SJCRH30 (cell line): ENCODE measurements at places on chromosomes 7 and 10. TPM values are rescaled to one million over a fixed set of nuclear protein-coding genes. Genes with fewer than 3 reads are reported as not detected.
A peak's percentile ranks its signal among the peaks of the same experiment; 100 is the strongest.

The SKIDA1 gene
- total RNA-seq, result 1.4 and 1.8 TPM in 2 replicates

The WASHC2C gene
- total RNA-seq, result 11.9 and 14.3 TPM in 2 replicates

The PLXDC2 gene
- 10.4 and 11.4 TPM in 2 replicates for total RNA-seq

The OR2A25 gene
- not detected in 2 replicates for total RNA-seq

The SPOCK2 gene
- 14.3 and 15.5 TPM in 2 replicates for total RNA-seq

The WNT2 gene
- 0.03 and 0.06 TPM in 2 replicates for total RNA-seq

The CLEC2L gene
- not detected in 2 replicates for total RNA-seq

The LRRC17 gene
- 67.1 and 71.2 TPM in 2 replicates for total RNA-seq

The LRIT1 gene
- not detected in 2 replicates for total RNA-seq

The PDZD7 gene
- total RNA-seq, result 0.25 and 0.89 TPM in 2 replicates

The AKR1C8 gene
- total RNA-seq, result 0.10 and 0.23 TPM in 2 replicates

The SFTPA1 gene
- total RNA-seq, result not detected in 2 replicates

The LRMDA gene
- total RNA-seq, result 0.24 TPM in 1 of 2 replicates, not detected in the other

The LFNG gene
- 20.3 and 25.2 TPM in 2 replicates for total RNA-seq

The ZNF746 gene
- 13.3 and 14.6 TPM in 2 replicates for total RNA-seq

The HUS1 gene
- 31.7 and 38.7 TPM in 2 replicates for total RNA-seq

The WDR86 gene
- 0.46 and 1.0 TPM in 2 replicates for total RNA-seq

The GPC2 gene
- 16.7 and 17.2 TPM in 2 replicates for total RNA-seq

The SYT15B gene
- total RNA-seq, result 0.06 TPM in 1 of 2 replicates, not detected in the other

GRCh38 chr10:102342958-102343357 is 52.5 kb upstream of the NFKB2 start:
- peaks cover 22% of the 10 kb centered on the region for H3K4me1 ChIP-seq
- H3K36me3 ChIP-seq, result peaks cover 35% of the 10 kb centered on the region
- H3K27ac ChIP-seq, result peak overlapping the region; percentile 29
- DNase-seq, result peak; percentile 31
- H3K4me3 ChIP-seq, result no peak overlapping the region
- no peaks in the 10 kb centered on the region for H3K27me3 ChIP-seq

GRCh38 chr10:75347186-75347585 is 54.4 kb downstream of the ZNF503 start:
- peaks cover 2% of the 10 kb centered on the region; the same call in 1 of the 2 replicates for H3K4me1 ChIP-seq
- DNase-seq, result no peak
- H3K36me3 ChIP-seq, result no peaks in the 10 kb centered on the region

DNA sequence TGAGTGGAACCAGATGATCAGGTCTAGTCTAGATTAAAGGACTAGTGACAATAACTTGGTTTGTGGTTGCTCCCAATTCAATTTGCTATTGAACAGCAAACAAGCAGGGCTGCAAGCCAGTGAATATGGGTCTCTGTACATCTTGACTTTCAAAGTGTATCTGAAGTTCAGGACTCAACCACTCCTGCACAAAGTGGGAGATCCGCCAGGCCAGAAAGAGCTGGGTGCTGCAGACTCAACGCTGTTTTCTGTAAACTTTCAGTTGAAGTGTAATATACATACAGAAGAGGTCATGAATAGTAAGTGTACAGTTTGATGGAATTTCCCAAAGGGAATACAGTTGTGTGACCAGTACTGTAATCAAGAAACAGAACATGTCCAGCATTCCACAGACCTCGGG is 416.6 kb downstream of the RPS24 start:
- H3K36me3 ChIP-seq, result no peaks in the 10 kb centered on the region
- H3K4me1 ChIP-seq, result no peaks in the 10 kb centered on the region
- no peaks in the 10 kb centered on the region for H3K27me3 ChIP-seq
- H3K27ac ChIP-seq, result no peak overlapping the region
- no peak for DNase-seq
- no peak overlapping the region for H3K4me3 ChIP-seq

DNA sequence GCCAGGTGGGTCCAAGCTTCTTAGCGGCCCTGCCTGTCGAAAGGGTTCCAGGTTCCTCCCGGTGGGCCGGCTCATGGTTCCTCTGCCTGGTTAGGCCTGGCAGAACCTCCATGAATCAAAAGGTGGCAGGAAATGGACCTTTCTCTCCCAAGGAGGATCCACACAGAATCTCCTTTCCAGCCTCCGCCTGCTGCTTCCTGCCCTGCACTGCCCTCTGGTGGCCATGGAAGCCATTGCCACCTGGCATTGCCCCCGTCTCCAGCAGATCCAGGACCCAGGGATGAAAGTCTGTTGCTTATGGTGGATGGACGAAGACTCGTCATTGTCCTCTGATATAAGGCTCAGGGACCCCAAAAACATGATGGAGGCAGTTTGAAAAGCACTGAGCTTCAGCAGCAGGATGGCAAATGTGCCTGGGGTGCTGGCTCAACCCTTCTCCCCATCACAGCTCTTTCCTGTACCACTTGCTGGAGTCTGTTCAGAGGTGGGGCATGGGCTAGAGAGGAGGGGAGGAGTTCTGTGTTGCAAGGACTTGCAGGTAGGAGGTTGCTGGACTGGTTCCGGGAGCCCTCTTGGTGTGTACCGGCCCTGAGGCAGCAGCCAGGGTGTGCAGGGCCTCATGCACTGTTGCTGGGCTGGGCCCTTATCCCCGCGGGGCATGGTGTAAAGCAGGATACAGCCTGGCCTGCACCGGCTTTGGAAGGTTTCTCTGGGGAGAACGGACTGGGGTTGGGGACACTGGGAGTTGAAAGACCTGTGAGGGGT is 11.3 kb upstream of the INMT start:
- no peaks in the 10 kb centered on the region for H3K36me3 ChIP-seq
- H3K27me3 ChIP-seq, result no peaks in the 10 kb centered on the region; the same call in none of the 2 replicates
- H3K27ac ChIP-seq, result no peak overlapping the region
- peak; percentile 65 for DNase-seq

- H3K4me1 ChIP-seq, result no peaks in the 10 kb centered on the region
- no peak overlapping the region for H3K4me3 ChIP-seq
- H3K36me3 ChIP-seq, result no peaks in the 10 kb centered on the region
- H3K27me3 ChIP-seq, result no peaks in the 10 kb centered on the region
- H3K27ac ChIP-seq, result no peak overlapping the region
These were observed 43.1 kb downstream of the TEX36 start for GRCh38 chr10:125639846-125640245.

GRCh38 chr10:132829403-132829802 is 43.5 kb upstream of the NKX6-2 start:
- DNase-seq, result no peak
- no peaks in the 10 kb centered on the region for H3K4me1 ChIP-seq
- no peak overlapping the region for H3K4me3 ChIP-seq
- no peak overlapping the region for H3K27ac ChIP-seq
- no peaks in the 10 kb centered on the region for H3K27me3 ChIP-seq

- H3K4me1 ChIP-seq, result peaks cover 31% of the 10 kb centered on the region
- H3K27me3 ChIP-seq, result no peaks in the 10 kb centered on the region
- H3K27ac ChIP-seq, result no peak overlapping the region
- peaks cover 7% of the 10 kb centered on the region; the same call in 1 of the 2 replicates for H3K36me3 ChIP-seq
- no peak for DNase-seq
- H3K4me3 ChIP-seq, result no peak overlapping the region
These were observed 3.0 kb upstream of the NANOS1 start for GRCh38 chr10:119026301-119027110.

DNA sequence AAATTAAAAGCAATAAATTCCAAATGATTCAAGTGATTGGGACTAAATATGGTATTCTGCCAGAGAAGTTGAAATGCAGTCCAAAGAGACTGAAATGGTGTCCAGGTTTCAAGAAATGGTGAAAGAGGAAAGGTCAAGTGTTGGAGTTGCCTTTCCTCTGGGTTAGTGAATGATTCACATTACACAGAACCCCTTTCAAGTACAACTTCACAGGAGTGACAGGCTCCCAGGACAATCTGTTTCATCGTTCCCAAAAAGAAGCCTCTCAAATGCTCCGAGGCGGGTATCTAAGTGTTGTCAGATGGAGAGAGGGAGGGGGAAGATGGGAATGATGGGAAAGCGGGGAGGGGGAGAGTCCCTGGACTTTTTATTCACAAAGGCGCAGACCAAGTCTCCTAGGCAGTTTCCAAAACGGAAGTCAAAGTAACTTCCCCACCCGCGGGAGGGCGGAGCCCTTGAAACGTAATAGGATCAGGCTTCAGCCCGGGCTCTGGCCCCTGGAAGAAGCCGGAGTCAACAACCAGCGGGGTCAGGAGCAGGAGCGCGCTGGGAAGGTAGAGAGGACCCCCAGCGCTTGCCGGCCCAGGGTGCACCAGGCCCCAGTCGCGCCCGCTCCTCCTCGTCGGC is 754 bp downstream of the SLC25A13 start:
- H3K27me3 ChIP-seq, result no peaks in the 10 kb centered on the region
- DNase-seq, result peak; percentile 88
- peak overlapping the region; percentile 87 for H3K27ac ChIP-seq

- H3K4me3 ChIP-seq, result no peak overlapping the region
These were observed 154.5 kb downstream of the CSTF2T start for GRCh38 chr10:51544933-51545332.

GRCh38 chr10:110008518-110009339 is 945 bp downstream of the ADD3 start:
- peaks cover 20% of the 10 kb centered on the region for H3K4me1 ChIP-seq
- no peaks in the 10 kb centered on the region for H3K36me3 ChIP-seq
- peak; percentile 39 for DNase-seq

DNA sequence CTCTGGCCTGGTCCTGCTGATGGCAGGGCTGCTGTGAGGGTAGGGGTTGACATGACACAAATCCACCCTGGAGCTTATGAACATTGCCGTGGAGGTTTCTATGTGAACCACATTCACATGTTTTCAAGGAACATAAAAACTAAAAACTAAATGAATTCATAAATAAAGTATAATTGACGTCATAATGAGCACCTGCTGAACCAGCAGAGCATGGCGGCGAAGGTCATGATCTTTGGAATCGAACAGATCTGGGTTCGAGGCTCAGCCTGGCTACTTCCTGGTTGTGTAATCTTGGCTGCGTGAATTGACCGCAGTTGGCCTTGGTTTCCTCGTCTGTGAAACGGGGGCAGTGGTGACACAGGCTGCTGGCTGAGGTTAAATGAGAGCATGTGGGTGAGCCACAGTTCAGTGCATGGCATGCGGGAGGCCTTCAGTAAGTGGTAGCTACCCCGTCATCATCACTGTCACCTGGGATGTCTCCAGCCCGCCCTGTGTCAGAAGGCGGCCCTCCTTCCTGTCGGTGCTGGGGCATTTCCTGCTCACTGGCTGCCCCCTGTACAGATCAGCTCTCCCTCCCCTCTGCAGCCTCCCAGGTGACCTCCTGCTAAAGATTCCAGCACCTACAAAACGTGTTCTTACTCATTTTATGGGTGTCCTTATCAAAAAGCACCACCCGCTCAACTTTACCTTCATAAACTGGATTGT is 190.3 kb upstream of the SHH start:
- H3K4me3 ChIP-seq, result no peak overlapping the region
- H3K36me3 ChIP-seq, result no peaks in the 10 kb centered on the region
- no peaks in the 10 kb centered on the region for H3K4me1 ChIP-seq

- H3K27ac ChIP-seq, result no peak overlapping the region
- no peak overlapping the region for H3K4me3 ChIP-seq
- DNase-seq, result peak; percentile 25
- no peaks in the 10 kb centered on the region for H3K4me1 ChIP-seq
These were observed 133.4 kb downstream of the JCAD start for GRCh38 chr10:29925771-29926692.

- no peak overlapping the region for H3K4me3 ChIP-seq
- no peaks in the 10 kb centered on the region for H3K4me1 ChIP-seq
- H3K36me3 ChIP-seq, result no peaks in the 10 kb centered on the region
- DNase-seq, result no peak
These were observed 33.8 kb upstream of the FAM180A start for GRCh38 chr7:135782377-135782776.

- no peaks in the 10 kb centered on the region for H3K27me3 ChIP-seq
- no peaks in the 10 kb centered on the region for H3K4me1 ChIP-seq
- no peaks in the 10 kb centered on the region for H3K36me3 ChIP-seq
- H3K4me3 ChIP-seq, result no peak overlapping the region
- DNase-seq, result peak; percentile 66
These were observed 62.8 kb downstream of the TACC2 start for GRCh38 chr10:122051609-122052385.

GRCh38 chr10:68897336-68897741 is 3.8 kb upstream of the DDX50 start:
- no peak overlapping the region for H3K27ac ChIP-seq
- peak; percentile 81 for DNase-seq
- H3K4me3 ChIP-seq, result no peak overlapping the region
- peaks cover 6% of the 10 kb centered on the region; the same call in 1 of the 2 replicates for H3K4me1 ChIP-seq
- no peaks in the 10 kb centered on the region for H3K27me3 ChIP-seq
- no peaks in the 10 kb centered on the region for H3K36me3 ChIP-seq

DNA sequence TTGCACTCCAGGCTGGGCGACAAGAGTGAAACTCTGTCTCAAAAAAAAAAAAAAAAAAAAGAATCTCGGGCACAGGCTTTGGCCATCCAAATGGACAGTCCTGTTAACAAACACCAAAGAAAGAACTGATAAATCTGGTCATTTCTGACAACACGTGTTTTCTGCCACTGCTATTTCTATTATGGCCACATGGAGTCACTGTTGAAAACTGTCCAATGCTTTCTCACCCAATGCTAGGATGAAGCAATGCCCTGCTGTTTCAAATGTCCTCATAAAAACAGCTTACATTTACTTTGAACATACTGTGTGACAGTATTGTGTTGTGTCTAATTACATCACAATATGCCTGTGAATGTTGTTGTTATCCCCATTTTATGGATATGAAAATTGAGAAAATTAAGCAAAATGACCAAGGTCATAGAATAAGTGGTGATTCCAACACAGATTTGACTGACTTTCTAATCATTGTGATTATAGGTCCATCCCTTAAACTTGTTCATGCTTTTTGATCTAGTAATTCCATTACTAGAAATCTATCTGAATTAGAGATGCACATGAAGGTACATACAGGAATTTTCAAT is 19.9 kb upstream of the MAP3K8 start:
- no peak for DNase-seq
- no peaks in the 10 kb centered on the region for H3K27me3 ChIP-seq
- no peaks in the 10 kb centered on the region for H3K36me3 ChIP-seq
- no peaks in the 10 kb centered on the region for H3K4me1 ChIP-seq

GRCh38 chr10:97483506-97483905 is 14.7 kb downstream of the MMS19 start:
- H3K4me3 ChIP-seq, result no peak overlapping the region
- no peaks in the 10 kb centered on the region for H3K4me1 ChIP-seq
- no peaks in the 10 kb centered on the region for H3K27me3 ChIP-seq
- DNase-seq, result peak; percentile 36

DNA sequence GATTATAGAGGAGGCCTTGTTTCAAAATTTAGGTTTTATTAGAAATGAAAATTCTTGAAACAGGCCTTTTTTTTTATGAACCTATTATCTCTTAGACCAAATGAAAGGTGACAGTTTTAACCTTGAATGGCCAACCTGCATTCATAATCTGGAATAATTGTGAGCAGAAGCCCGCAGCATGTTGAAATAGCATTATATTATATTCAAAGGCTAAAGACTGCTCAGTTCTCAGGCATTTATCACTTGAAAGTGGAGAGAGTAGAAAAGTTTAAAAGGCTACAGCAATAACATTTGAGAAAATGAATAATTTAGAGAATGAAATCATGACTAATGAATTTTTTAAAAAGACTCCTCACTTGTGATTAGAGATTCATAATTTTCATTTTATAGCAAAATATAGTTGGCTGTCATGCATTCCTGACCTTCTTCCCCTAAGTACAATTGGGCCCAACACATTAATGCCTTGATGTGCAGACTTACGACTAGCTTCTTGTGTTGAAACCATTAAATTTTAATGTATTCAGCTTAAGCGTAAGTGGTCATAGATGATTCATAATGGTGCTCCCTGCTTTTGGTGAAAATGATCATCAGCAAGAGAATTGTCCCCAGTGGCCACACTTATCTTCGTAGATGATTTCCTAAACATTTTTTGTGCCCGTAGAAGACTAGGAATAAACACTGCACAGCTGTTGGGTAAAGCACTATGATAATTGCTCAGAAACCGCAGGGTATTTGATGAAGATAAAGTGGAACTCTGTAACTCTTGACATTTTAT is 346.6 kb upstream of the BMPER start:
- no peaks in the 10 kb centered on the region for H3K36me3 ChIP-seq
- H3K27ac ChIP-seq, result peak overlapping the region; percentile 30
- H3K27me3 ChIP-seq, result no peaks in the 10 kb centered on the region
- peak overlapping the region; percentile 19 for H3K4me3 ChIP-seq
- H3K4me1 ChIP-seq, result peaks cover 39% of the 10 kb centered on the region
